ENCODE measurements at places on chromosomes 16 and 17. TPM values are rescaled to one million over a fixed set of nuclear protein-coding genes. Genes with fewer than 3 reads are reported as not detected.

The PDE6G gene
- total RNA-seq, result 1.3 TPM

The CCL16 gene
- not detected for total RNA-seq

The OTOP2 gene
- total RNA-seq, result not detected

The CYB5D1 gene
- 9.8 TPM for total RNA-seq

The PERCC1 gene
- total RNA-seq, result not detected

The PRR11 gene
- 3.1 TPM for total RNA-seq

The RNF222 gene
- not detected for total RNA-seq

The FAM83G gene
- total RNA-seq, result 8.8 TPM

The GPRC5C gene
- total RNA-seq, result 47.8 TPM

The FOXC2 gene
- total RNA-seq, result 0.41 TPM

The RHBDL3 gene
- total RNA-seq, result 0.26 TPM

The HSD17B1 gene
- 1.2 TPM for total RNA-seq

The SEZ6L2 gene
- 30.2 TPM for total RNA-seq

The TK2 gene
- total RNA-seq, result 38.4 TPM

The ZFP3 gene
- total RNA-seq, result 4.9 TPM

The SLFN12L gene
- 4.0 TPM for total RNA-seq

The DNAH3 gene
- 6.4 TPM for total RNA-seq

The HS3ST4 gene
- total RNA-seq, result not detected

The PRAC1 gene
- total RNA-seq, result not detected

The TNFRSF17 gene
- 1.2 TPM for total RNA-seq

The PIK3R5 gene
- total RNA-seq, result 84.8 TPM

The SEC14L1 gene
- 151 TPM for total RNA-seq

The TMEM97 gene
- 27.0 TPM for total RNA-seq

The MIF4GD gene
- 25.4 TPM for total RNA-seq

The CCL5 gene
- 12.4 TPM for total RNA-seq

The HEATR9 gene
- total RNA-seq, result 0.37 TPM

Data from left lung (tissue), 14 donors.